ENCODE measurements at places on chromosomes 16 and 17. TPM values are rescaled to one million over a fixed set of nuclear protein-coding genes. Genes with fewer than 3 reads are reported as not detected.

Gene EPX
- not detected for total RNA-seq

Gene DDX52
- total RNA-seq: 27.2 TPM

Gene VTN
- not detected for total RNA-seq

Gene GFER
- total RNA-seq: 9.9 TPM

Gene SPNS3
- total RNA-seq: not detected

Gene C16orf78
- not detected for total RNA-seq
